Activated T-cell treated with anti-CD3 and anti-CD28 coated beads for 4 hours (primary cell): ENCODE measurements at places on chromosomes 12 and 14.

- no peak for DNase-seq
Measured at GRCh38 chr12:105561546-105562198, 231.2 kb downstream of the C12orf75 start.

DNA sequence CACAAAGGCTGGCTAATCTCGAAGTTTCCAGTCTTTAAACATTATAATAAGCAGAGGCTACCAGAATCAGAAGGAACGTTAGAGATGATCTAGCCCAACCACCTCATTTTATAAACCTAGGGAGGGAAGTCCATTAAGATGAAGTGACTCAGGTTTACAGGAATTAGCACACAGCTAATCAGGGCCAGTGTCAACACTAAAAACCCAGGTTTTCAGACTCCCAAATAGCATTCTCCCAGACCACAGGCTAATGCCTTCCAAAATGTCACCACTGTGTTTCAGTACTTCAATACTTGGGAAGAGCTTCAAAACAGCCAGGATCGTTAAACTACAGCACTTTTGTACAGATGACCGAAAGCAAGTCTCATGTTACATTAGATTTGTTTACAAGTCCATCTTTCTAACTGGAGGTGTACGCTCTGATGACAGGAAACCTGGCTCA, 89.2 kb downstream of the FOXN3 start:
- no peak for DNase-seq

DNA sequence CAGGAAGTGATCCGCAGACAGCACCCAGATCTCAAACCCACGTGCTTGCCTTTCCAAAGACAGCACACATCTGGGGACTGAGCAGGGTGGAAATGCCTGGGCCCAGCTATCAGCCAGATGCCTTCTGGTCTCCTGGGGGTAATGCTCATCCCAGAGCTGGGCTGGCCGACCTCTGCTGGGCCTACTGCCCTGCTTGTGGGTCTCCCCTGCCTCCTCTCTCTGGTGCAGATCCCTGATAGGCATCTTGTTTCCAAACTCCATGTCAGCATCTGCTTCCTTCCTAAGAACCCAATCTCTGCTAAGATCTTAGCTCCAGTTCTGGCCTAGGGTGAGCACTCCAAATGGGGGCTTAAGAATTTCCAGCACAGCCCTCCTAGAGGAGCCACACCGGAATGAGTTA, 1043.0 kb downstream of the VRK1 start:
- DNase-seq = no peak

- no peak for DNase-seq
Measured at GRCh38 chr12:21155522-21156351, 24.7 kb downstream of the SLCO1B1 start.

GRCh38 chr12:32301216-32301615, 98.1 kb upstream of the FGD4 start:
- DNase-seq = no peak

DNA sequence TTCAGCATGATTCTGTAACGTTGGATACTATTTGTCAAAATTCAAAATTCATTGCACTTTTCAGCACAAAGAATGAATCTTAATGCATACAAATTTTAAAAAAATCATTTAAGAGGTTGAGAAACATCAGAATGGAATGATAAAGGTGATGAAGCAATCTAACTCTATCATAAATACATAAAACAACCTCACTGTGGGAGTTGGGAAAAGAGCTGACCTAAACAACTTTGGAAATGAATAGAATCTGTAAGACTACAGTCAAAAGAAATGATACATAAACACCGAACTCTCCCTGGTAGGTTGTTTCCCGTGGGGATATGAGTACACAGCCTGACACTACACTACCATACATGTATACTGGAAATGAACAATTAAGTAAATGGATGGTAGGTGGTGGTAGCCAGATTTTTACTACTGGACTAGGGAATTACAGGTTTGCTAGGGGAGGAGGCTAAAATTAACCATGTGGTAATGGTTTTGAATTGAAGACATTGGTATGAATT, 64.9 kb upstream of the PARP11 start:
- DNase-seq = no peak

- DNase-seq = no peak
Measured at GRCh38 chr12:66144791-66145754, 14.5 kb upstream of the LLPH start.

GRCh38 chr14:97538749-97539410, 741.7 kb downstream of the VRK1 start:
- DNase-seq = no peak

DNA sequence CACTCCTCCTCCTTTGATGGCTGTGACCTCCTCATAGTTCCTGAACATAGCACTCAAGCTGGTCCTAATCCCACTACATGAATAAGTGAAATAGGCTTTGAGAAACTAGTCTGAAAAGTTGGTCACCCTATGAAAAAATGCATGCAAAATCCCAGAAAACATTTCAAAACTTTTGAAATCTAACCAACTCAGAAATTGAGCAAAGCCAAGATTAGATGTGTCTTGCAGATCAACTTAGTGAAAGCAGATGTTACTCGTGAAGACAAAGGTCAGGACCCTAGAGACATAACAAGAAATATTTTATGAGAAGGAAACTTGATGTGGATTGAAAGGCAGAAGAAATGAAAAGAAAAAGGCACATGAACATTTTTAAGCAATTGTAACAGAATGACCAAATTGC, 63.3 kb downstream of the TSHR start:
- no peak for DNase-seq

- DNase-seq = no peak
Measured at GRCh38 chr12:114406316-114406983, 506 bp upstream of the TBX5 start.

DNA sequence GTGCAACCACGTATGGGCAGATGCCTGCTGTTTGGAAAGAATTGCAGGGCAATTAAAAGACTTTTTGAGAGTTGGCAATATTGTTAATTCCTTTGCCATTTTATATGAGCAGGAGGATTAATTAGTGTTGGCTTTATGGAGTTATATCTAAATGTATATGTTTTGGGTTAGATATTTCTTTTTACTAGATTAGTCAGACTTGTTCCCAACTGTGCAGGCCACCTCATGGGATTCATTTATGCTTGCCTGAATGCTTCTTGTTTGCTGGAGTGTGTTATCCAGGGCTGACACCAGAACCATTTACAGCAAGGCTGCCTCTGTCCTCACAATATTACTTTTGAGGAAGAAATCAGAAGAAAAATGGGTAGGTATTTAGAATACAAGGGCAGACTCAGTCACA, 192.5 kb downstream of the KTN1 start:
- no peak for DNase-seq

DNA sequence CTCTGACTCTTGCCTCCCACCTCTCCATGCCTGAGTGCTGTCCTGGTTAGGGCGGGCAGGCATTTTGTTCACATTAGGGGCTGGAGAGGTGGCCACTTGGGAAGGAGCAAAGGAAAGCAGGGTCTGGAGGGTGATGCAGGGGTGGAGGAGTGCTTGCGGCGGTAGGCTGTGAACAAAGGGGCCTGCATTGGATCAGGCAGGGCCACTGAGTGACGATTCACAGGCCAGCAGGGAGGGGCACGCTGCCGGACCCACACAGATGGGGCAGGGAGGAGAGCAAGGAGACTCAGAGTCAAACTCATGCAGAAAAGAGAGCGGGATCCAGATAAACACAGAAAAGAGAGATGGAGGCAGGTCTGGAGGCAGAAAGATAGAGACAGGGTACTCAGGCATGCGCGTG, 58.4 kb upstream of the TBX3 start:
- no peak for DNase-seq

DNA sequence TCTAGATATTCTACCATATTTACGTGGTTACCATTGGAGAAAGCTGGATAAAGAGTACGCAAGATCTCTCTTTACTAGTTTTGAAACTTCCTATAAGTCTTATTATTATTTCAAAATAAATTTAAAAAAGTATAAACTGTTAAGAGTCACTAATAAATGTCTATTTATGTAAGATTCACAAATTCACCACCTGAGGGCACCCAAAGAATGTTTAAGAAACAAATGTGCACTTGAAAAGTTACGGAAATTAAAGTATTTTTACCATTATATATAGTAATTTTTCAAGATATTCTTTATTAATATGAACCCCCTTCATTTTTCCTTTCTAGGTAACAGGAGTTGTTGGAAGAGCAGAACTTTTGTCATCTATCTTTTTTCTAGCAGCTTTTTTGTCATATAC, 11.9 kb downstream of the TMTC3 start:
- DNase-seq = no peak

DNA sequence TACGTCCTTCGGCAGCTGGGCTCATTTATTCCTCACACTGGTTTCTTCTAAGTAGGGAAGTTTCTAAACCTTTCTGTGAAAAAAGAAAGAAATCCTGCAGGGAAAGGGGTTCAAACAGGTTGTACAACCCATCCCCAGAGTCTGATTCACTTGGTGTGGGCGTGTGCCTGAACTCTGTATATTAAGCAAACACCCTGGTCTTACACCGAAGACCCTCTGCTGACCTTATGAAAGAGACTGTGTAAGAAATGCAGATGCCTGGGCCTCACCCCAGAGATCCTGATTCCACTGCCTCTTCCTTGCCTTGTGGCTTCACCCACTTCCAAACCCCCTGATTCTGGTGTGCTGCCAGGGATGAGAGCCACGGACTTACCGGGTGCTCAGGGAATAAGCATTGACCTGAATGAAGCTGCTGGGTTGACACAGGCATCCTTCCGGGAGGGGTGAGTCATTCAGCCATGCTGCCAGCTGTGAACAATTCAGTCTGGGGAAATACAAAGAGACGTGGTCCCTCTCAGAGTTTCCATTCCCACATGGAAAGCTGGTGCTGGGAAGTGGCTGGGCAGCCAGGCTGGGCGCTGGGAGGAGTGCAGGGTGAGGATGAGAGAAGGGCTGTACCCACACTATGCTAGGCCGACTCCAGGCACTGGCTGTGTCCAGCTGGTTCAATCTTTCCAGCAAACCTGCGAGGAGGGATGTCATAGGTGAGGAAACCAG, 26.5 kb upstream of the ACTN1 start:
- no peak for DNase-seq

DNA sequence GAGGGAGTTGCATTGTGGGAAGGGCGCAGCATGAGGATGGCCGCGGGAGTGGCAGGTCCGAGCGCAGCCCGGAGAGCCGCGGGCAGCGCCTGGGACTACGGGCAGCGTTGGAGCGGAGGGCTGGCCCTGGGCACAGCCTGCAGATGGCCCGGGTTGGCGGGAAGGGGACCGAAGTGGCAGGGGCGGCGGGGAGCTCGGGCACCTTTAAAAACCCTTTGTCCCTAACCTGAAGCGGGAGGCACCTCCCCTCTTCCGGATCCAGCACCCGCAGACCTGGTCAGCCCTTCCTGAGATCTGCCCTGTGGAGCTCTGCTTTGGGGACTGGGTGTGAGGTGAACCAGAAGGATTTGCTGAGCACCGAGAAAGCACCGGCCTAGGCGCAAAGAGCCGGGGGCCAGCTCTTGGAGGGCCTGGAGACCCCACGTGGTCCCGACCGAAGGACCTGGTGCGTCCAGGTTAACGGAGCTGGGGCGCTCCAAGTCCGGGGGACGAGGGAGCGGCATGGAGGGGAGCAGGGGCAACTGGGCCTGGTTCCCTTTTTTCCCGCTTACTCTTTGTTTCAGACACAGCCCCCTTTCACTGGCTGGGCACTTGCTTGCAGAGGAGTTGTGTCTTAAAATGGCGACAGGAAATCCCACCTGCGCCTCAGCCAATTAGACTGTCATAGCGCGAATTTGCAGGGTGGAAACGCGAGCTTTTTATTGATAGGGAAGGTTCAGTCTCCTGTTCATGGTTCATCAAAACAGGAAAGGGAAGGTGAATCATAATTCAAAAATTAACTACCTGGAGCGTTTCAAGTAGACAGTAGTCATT, 792 bp upstream of the SLC38A1 start:
- peak; percentile 59 for DNase-seq

GRCh38 chr12:132415327-132416120, 74.4 kb upstream of the FBRSL1 start:
- no peak for DNase-seq
